ENCODE measurements at places on chromosomes 3 and 15.

GRCh38 chr15:29570948-29571791, 251.1 kb downstream of the TJP1 start:
- peak; percentile 21 for DNase-seq

DNA sequence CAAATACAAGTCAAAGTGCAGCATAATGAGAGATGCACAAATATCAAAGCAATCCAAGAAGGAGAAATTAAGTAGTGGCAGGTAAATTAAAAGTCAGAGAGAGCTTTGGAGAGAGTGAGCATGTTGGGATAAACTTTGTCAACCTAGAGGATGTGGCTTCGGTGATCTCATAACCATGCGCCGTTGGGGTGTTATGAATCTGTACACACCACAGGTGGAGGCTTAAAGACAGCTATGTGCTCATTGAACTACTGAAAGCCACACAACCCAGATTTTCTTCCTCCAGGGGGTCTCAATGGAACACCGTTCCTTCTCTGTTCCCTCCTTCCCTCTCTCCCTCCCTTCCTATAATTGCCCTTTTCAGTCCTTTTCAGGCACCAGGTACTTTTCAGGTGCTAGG, 52.0 kb downstream of the SUCNR1 start:
- no peak for DNase-seq

- DNase-seq, result no peak
Observed at GRCh38 chr15:69400850-69401249, 13.3 kb upstream of the KIF23 start.

- DNase-seq, result no peak
Observed at GRCh38 chr3:21520106-21520963, 230.7 kb downstream of the ZNF385D start.

GRCh38 chr15:77810130-77810571, 177.4 kb upstream of the LINGO1 start:
- DNase-seq, result peak; percentile 40

GRCh38 chr3:53773021-53773436, 73.2 kb downstream of the CHDH start:
- DNase-seq, result no peak

DNA sequence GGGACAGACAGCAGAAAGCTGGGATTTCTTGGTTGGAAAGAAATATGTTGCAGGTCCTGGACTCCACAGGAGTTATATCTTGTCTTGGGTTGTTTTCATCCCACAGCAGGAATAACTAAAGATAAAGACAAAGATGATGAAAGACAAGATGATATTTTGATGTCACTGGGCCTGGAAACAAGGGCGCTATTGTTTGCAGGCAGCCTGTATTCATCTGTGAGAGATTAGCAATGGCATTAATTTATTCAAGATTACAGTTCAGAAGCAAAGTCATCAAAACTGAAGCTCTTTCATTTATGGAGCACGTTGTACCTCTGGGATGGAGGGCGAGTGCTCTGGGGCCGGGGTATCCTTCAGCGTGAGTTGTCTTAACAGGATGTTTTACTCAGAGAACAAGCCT, 213.8 kb downstream of the LRTM1 start:
- no peak for DNase-seq

GRCh38 chr15:49688135-49688790, 67.4 kb downstream of the DTWD1 start:
- no peak for DNase-seq
